ENCODE measurements at places on chromosomes 4 and X.

- DNase-seq = no peak
These were observed 19.9 kb downstream of the NAT8L start for GRCh38 chr4:2079006-2079405.

DNA sequence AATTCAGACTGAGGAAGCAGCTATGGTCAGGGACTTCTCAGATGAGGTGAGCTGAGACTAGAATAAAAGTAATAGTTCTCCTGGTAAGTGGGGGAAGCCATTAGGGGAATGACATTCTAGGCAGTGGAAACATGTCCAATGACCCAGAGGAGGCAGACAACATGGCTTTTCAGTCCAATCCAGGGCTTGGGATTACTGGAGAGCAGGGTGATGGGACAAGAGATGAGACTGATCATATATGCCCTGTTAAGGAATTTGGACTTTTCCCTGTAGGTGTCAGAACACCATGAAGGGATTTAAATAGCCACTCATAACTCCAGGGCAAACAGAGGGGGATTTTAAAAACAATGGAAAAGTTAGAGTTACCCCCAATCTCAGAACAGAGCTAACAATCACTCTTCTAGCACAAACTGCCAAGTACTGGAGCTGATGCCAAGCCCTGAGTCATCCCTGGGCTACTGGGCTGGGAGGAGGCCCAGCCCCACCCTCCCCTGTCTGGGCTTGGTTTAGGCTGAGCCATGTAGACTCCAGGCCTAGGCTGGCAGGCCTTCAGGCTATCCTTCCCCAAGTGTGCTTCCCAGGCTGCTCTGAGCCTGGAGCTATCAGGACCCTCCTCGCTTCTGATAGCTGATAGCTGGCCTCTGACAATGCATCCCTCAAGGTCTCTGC, 22.7 kb upstream of the MSN start:
- no peak for DNase-seq

GRCh38 chrX:99184153-99184552, 1225.9 kb downstream of the PCDH19 start:
- DNase-seq = peak; percentile 49

- DNase-seq = no peak
These were observed 583.7 kb downstream of the TRIML1 start for GRCh38 chr4:188722911-188723310.

DNA sequence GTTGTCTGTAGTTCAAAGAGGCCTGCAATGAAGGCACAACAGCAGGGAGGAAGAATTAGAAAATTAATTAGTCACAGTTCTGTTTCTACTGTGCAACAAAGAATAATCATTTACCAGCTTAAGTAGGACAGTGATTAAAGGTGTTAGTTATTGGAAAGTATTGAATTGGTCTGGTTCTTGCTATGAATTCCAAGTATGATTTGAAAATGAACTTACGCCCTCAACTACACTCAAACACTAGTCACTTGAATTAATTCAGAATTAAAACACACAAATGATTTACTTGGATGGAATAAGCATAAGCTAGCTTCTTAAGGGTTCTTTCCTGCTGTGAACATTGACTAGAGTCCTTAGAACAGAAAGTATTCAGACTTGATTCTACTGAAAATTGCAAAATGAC, 69.9 kb upstream of the EXOC1L start:
- no peak for DNase-seq

GRCh38 chr4:140893939-140894338, 137.8 kb upstream of the TBC1D9 start:
- no peak for DNase-seq

- DNase-seq = no peak
These were observed 184.0 kb upstream of the ANK2 start for GRCh38 chr4:112865443-112865842.

DNA sequence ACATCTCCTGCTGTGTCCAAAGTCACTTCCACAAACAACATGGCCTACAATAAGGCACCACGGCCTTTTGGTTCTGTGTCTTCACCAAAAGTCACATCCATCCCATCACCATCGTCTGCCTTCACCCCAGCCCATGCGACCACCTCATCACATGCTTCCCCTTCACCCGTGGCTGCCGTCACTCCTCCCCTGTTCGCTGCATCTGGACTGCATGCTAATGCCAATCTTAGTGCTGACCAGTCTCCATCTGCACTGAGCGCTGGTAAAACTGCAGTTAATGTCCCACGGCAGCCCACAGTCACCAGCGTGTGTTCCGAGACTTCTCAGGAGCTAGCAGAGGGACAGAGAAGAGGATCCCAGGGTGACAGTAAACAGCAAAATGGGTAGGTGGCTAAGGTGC, 123.9 kb downstream of the PDLIM5 start:
- no peak for DNase-seq

DNA sequence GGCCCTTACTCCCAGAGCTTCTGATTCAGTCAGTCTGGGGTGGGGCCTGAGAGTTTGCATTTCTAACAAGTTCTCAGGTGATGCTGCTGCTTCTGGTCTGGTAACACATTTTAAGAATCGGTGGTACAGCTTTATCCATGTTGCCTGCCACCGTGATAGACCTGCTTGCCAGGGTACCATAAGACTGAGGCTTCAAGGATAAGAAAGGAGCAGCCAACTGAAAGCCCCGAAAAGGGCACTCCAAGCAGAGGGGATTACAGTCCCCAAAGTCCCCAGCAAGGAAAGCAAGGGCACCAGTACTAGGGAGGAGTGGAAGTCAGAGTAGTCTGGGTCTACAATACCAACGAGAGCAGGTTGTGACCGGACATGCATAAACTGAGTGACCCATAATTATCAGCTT, 49.8 kb downstream of the APOO start:
- no peak for DNase-seq
